ENCODE measurements at places on chromosomes 7 and 10.

- no peak for DNase-seq
These were observed 17.9 kb downstream of the RFC2 start for GRCh38 chr7:74236284-74236683.

DNA sequence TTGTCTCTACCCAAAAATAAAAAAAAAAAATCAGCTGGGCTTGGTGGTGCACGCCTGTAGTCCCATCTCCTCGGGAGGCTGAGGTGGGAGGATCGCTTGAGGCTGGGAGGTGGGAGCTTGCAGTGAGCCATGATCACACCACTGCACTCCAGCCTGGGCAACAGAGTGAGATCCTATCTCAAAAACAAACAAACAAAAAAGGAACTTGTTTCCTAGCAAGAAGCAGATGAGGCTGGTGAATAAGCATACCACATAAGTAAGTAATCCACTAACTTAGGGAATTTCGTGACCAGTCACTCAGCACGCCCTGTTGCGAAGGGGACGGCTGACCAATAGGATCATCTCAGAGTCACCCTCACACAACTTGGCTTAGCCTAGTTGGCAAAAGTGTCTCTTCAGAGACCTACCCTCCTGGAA is 64.6 kb downstream of the CUX1 start:
- DNase-seq, result no peak

- no peak for DNase-seq
These were observed 56.6 kb downstream of the TASOR2 start for GRCh38 chr10:5741276-5741675.

DNA sequence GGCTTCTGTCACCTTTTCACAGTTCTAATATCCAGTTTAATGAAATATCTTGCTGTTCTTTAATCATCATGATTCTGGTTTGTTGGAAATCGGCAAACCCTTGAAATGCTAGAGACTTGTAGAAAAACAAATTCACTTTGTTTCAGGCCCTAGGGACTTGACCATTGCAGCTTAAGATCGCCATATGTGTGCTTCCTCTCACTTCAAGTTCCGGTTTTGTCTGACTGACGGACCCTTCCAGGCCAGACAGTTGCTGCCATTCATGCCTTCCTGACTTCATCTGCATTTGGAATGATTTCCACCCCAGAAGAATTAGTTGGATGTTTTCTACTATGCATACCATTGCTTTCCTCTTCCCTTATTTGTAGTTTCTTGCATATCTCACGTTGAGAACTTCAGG is 125.6 kb downstream of the CELF2 start:
- DNase-seq, result no peak

GRCh38 chr7:137772316-137772715 is 74.5 kb downstream of the DGKI start:
- DNase-seq, result no peak

- DNase-seq, result no peak
These were observed 70.4 kb upstream of the NFE2L3 start for GRCh38 chr7:26081638-26082037.
